ENCODE measurements at places on chromosomes 3 and 15.

GRCh38 chr3:40885430-40885829, 313.9 kb upstream of the CTNNB1 start:
- DNase-seq, result no peak

DNA sequence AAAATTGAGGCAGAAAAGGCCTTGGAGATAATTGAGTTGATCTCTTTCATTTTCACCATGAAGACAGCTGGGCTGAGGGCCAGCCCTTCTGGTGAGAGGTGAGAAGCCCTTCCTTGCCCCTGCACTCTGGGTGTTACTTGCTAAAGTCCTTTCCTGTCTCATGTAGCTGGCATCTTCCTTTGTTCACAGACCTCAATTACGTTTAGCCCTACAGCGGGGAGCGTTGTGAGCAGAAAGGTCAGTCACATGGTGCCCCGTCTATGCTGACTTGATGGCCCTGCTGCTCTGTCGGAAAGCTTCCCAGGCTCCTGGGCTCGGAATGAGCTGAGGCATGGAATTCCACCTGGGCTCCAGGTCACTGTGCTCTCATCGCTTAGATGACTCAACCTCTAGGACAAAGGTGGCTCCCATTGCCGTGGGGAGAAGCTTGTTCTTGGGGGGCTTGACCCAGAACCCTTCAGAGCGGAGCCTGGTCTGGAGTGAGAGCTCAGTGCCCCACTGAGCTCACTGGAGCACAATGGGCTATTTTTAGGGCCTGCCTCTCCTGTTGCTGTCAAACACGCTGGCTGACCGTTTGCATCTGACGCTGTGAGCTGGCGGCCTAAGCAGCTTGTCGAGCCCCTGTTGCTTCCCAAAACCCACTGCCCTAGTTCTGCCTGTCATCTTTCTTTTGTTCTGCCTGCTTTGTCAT, 47.0 kb downstream of the RPLP1 start:
- no peak for DNase-seq

GRCh38 chr3:100516838-100517237, 24.4 kb downstream of the TMEM45A start:
- no peak for DNase-seq

- DNase-seq, result no peak
Measured at GRCh38 chr3:47407896-47408838, 27.3 kb downstream of the PTPN23 start.

DNA sequence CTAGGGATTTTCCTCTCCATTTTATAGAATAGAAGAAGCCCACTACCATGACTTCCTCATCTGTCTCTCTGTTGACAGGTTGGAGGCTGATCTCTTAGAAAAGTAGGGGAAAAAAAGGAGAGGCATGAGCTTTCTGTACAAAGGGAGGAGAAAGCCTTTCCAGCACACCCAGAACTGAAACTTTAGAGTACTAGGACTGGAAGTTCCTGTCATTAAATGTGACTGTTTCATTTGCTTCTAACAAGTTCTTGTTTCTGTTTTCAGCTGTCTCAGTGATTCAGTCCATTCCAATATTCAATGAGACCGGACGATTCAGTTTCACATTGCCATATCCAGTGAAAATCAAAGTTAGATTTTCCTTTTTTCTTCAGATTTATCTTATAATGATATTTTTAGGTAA, 39.0 kb downstream of the INTS14 start:
- no peak for DNase-seq

- no peak for DNase-seq
Measured at GRCh38 chr3:5015056-5015455, 35.8 kb downstream of the BHLHE40 start.

- DNase-seq, result no peak
Measured at GRCh38 chr15:94858011-94858410, 626.6 kb downstream of the MCTP2 start.

DNA sequence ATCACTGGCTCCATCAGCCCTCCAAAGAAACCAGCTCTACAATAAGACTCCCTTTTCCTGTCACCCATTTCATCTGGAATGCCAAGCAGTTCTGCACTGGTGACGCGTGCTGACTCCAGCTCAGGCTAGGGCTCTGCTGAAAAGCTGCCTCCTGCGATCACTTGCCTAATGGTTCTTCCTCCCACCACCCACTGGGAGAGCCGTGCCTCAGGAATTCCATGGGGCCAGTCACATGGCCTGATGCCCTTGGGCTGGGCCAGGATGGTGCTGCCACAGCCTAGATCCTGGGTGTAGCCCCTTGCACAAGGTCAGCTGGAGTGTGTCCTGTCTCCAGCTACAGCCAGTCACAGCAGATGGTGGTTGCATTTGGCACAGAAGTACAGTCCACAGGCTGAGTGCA, 98.9 kb downstream of the DNAJB8 start:
- DNase-seq, result no peak

DNA sequence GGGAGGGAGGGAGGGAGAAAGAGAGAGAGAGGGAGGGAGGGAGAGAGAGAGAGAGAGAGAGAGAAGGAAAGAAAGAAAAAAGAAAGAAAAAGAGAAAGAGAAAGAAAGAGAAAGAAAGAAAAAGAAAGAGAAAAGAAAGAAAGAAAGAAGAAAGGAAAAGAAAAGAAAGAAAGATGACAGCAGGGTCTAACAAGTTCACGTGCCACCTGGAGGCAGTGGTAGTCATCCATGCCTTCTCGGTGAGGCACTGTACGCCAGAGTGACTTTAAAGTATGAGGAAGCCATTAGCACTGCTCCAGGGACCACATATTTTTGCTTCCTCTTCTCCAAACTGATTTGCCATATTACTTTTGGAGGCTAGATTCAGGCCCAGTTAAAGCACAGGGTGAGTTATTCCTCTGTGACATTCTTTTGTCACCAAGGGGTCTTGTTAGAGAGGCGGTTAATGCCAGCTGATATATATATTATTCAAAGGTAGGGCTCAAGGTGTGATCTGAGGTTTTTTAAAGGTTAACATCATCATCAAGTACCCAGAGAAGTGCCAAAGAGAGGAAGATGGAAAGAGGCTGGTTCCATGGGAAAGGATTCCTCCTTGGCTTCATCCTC, at the start of gene HTR3D:
HTR3D (plus strand) TSS at position 556 of the 606 bp plus-strand sequence; CDS start at position 556, 0 bp downstream.
- DNase-seq, result no peak

GRCh38 chr15:55277116-55277564, 12.5 kb downstream of the RAB27A start:
- no peak for DNase-seq

GRCh38 chr3:47604145-47604544, 25.5 kb upstream of the CSPG5 start:
- DNase-seq, result no peak

DNA sequence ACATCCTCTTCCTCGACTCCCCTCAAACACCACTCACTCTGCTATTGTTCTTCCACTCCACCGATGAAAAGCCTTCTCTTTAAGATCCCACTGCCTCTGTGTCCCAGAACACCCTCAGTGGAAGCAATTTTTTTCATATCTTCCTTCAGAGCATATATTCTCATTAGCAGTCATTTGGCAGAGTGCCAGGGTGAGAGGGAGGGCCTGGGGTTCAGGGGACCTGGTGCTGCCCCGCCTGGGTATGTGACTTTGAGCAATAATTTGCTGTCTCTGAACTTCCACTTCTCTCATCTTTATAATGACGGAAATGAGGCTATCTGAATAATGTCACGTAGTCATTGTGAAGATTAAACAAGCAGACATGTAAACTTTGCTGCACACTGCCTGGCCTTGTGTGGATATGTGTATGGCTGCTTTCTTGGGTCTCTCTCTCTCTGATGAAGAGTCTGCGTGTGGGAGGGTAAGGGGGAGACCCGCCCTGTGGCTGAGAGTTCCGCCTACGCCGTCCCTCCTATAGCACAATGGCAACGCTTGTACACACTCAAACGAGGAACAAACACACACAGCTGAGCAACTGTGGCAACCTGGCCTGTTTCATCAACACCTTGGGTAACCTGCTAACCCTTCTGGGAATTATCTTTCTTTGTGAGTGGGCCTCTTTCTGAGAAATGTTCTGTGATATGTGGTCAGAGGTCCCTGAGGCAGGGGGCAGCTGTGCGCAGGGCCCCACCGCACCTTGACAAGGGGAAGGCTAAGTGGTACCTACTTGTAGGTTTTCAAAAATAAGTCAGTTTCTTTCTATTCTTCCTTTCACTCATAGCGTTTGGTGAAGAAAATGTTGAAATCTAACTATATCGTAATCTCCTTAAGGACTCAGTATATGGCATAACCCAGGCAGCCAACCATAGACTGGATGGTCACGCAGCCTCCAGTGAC, 369.8 kb downstream of the SV2B start:
- DNase-seq, result no peak

DNA sequence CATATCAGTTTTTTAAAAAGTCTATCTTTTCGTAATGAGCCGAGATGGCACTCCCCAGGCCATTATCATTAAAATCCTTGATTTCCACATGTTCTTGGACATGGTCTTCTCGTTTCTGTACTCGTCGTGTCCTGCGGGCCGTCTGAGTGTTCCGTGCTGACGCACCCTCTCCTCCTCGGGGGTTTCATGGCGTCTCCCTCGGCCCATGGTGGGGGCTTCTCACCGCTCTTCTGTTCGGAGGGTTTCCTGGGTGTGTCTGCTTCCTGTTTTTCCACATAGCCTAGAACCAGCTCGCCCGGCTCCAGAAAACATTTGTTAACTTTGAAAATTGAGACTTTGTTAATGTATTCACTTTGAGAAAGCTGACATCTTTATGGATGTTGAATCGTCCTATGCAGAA, 92.7 kb downstream of the VGLL4 start:
- DNase-seq, result peak; percentile 33

- DNase-seq, result no peak
Measured at GRCh38 chr3:138323971-138324370, 5.7 kb downstream of the NME9 start.

DNA sequence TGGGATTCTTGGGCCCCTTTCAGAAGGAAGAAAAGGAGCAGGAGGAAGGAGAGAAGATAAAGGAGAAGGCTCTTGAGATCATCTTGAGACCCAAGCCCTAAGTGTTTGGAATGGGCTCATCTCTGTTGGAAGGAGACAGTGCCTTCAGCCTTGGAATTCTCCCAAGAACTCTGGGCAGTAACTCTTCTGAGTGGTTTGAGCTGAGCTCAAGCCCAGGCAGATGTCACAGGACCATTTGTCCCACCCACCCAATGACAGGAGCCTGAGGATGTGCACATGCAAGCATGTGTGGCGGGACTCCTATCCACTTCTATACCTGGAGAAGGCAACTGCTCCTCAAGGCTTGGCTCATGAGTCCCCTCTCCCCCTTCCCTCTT, 14.6 kb upstream of the TMEM40 start:
- DNase-seq, result no peak

GRCh38 chr15:97234851-97235610, 725.5 kb upstream of the ARRDC4 start:
- peak; percentile 27 for DNase-seq

GRCh38 chr3:65318231-65318630, 630.4 kb upstream of the ADAMTS9 start:
- no peak for DNase-seq

- no peak for DNase-seq
Measured at GRCh38 chr3:184339001-184339400, 1.6 kb downstream of the FAM131A start.

DNA sequence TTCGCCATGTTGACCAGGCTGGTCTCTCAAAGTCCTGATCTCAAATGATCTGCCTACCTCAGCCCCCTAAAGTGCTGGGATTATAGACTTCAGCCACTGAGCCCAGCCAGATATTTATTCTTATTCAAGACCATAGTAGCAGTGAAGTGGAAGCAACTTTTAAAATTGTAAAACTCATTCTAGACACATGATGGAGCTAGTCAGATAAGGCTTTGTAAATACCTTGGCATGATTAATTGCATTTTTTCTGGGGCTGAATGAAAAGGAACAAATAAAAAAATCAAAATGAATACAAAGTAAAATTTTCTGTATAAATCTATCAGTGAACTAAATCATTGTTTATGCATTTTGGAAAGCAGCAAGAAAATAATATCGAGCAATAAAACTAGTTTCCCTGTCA, 4.1 kb upstream of the MYO1E start:
- no peak for DNase-seq

DNA sequence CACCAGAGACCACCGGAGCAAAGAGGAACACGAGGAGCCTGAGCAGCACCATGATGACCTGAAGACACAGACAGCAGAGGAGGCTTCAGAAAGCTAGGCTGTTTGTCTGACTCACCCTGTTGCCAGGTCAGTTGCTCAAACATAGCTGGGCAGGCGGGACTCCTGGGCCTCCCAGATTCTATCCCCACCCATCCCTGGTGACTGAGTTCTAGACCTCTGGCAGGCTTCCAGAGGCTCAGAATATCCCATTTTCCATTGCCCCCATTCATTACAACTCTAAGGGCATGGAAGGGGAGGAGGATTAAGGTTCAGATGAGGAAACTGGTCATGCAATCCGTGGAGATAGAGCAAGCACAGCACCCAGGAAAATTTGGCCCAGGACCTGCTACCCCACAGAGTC, at the start of gene CDHR4:
CDHR4 (minus strand) TSS at position 113 of the 400 bp plus-strand sequence; CDS start at position 52, 61 bp downstream.
- no peak for DNase-seq
